HS-5 (cell line): ENCODE measurements at places on chromosomes 5 and 9.

DNA sequence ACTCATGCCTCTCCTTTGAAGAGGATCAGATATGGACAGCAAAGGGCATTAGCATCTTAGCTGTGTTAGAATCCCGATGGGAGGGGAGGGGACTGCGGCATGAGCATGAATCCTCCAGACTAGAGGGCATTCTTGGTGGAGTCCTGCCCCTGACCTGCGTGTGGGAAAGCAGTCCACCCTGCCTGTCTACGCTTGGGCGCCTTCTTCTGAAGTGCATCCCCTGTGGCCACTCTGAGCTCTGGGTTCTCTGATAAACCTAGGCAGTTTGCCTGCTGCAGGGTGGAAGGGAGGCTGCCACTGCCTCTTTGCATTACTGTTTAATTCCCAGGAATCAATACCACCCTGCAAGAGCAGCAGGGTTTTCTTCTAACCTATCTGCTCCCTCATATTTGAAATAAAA, 169.3 kb downstream of the INSYN2B start:
- DNase-seq: no peak

- no peak for DNase-seq
Observed at GRCh38 chr9:124947727-124948391, 7.0 kb upstream of the GOLGA1 start.

- DNase-seq: no peak
Observed at GRCh38 chr5:90528601-90529193, 687 bp downstream of the LYSMD3 start.

- no peak for DNase-seq
Observed at GRCh38 chr5:139182528-139183296, 15.5 kb downstream of the SIL1 start.

- DNase-seq: no peak
Observed at GRCh38 chr5:151023047-151023615, 2.7 kb downstream of the GPX3 start.
